Progenitor cell of endocrine pancreas (in vitro differentiated cells): ENCODE measurements at places on chromosomes 2 and 18. TPM values are rescaled to one million over a fixed set of nuclear protein-coding genes. Genes with fewer than 3 reads are reported as not detected.

ATP6V1C2 gene
- total RNA-seq, result 0.19 and 0.36 TPM in 2 replicates

MMADHC gene
- total RNA-seq, result 80.0 and 83.9 TPM in 2 replicates

- peak; percentile 6 for DNase-seq
- H3K27me3 ChIP-seq, result peaks cover 3% of the 10 kb centered on the region
- no peak overlapping the region for H3K4me3 ChIP-seq
- no peak overlapping the region for H3K27ac ChIP-seq
- no peaks in the 10 kb centered on the region for H3K36me3 ChIP-seq
Measured at GRCh38 chr2:72028996-72029395, 118.7 kb downstream of the CYP26B1 start.

LYPD1 gene
- total RNA-seq, result 7.1 and 13.8 TPM in 2 replicates

SH3RF3 gene
- 1.3 and 1.7 TPM in 2 replicates for total RNA-seq

- H3K36me3 ChIP-seq, result no peaks in the 10 kb centered on the region
- DNase-seq, result no peak
- H3K4me1 ChIP-seq, result peaks cover 11% of the 10 kb centered on the region
- H3K27me3 ChIP-seq, result no peaks in the 10 kb centered on the region
Measured at GRCh38 chr2:49043405-49043982, 110.8 kb downstream of the FSHR start.

TDRD15 gene
- total RNA-seq, result 0.04 TPM in 1 of 2 replicates, not detected in the other

KCNF1 gene
- 0.55 and 0.71 TPM in 2 replicates for total RNA-seq

DNA sequence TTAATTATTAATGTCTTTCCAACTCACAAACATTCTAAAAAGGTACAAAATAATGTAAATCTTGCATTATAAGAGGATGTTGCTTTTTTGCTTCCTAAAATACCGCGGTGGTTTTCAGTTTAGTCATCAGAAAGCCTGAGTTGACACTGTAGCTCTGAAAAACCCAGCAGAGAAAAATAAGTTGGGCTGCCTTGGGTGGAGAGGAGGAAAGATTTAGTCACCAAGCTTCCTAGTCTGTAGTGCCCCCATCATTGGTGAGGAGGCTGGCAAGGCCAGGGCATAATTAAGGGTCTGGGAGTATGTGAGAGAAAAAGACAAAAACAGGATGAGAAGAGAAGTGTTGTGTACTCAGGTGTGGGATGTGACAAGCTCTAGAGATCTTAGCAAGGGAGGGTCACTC, 5.7 kb downstream of the PTPRM start:
- no peak overlapping the region for H3K27ac ChIP-seq
- H3K4me3 ChIP-seq, result no peak overlapping the region
- DNase-seq, result no peak

GPR17 gene
- not detected in 2 replicates for total RNA-seq

DNA sequence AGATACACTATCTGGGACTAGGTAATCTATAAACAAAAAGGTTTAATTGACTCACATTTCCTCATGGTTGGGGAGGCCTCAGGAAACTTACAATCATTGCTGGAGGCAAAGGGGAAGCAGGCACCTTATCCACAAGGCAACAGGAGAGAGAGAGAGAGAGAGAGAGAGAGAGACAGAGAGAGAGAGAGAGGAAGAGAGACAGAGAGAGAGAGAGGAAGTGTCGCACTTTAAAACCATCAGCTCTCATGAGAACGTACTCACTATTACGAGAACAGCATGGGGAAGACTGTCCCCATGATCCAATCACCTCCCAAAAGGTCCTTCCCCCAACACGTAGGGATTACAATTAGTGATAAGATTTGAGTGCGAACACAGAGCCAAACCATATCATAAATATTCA, 253.5 kb upstream of the TRIB2 start:
- H3K27ac ChIP-seq, result no peak overlapping the region
- no peak for DNase-seq
- H3K36me3 ChIP-seq, result no peaks in the 10 kb centered on the region
- H3K4me1 ChIP-seq, result no peaks in the 10 kb centered on the region
- H3K27me3 ChIP-seq, result peaks cover 6% of the 10 kb centered on the region
- H3K4me3 ChIP-seq, result no peak overlapping the region

DNA sequence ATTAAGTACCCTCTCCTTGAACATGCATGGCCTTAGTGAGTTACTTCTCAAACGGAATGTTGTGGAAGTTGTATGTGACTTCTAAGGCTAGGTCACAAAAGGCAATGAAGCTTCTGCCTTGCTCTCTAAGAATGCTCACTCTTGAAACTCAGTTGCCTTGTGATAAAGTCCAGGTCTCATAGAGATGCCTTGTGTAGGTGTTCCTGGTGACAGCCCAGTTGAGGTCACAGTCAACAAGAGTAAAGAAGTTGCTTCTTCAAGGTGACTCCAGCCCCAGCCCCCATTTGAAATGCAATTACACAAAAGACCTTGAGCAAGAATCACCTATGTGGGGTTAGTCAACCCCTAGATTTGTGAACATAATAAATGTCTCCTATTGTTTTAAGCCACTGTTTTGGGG, 35.6 kb downstream of the PTPN2 start:
- H3K4me3 ChIP-seq, result no peak overlapping the region
- H3K27me3 ChIP-seq, result no peaks in the 10 kb centered on the region
- no peak for DNase-seq
- no peak overlapping the region for H3K27ac ChIP-seq
- H3K4me1 ChIP-seq, result no peaks in the 10 kb centered on the region
- H3K36me3 ChIP-seq, result peaks cover 8% of the 10 kb centered on the region

- peaks cover 5% of the 10 kb centered on the region for H3K4me1 ChIP-seq
- no peak overlapping the region for H3K4me3 ChIP-seq
- H3K36me3 ChIP-seq, result no peaks in the 10 kb centered on the region
Measured at GRCh38 chr2:191574232-191574631, 103.7 kb upstream of the NABP1 start.

GRCh38 chr18:23114911-23115310, 20.4 kb upstream of the CABLES1 start:
- H3K27me3 ChIP-seq, result peaks cover 3% of the 10 kb centered on the region
- H3K4me1 ChIP-seq, result peaks cover 15% of the 10 kb centered on the region
- no peak for DNase-seq
- H3K36me3 ChIP-seq, result no peaks in the 10 kb centered on the region

DNA sequence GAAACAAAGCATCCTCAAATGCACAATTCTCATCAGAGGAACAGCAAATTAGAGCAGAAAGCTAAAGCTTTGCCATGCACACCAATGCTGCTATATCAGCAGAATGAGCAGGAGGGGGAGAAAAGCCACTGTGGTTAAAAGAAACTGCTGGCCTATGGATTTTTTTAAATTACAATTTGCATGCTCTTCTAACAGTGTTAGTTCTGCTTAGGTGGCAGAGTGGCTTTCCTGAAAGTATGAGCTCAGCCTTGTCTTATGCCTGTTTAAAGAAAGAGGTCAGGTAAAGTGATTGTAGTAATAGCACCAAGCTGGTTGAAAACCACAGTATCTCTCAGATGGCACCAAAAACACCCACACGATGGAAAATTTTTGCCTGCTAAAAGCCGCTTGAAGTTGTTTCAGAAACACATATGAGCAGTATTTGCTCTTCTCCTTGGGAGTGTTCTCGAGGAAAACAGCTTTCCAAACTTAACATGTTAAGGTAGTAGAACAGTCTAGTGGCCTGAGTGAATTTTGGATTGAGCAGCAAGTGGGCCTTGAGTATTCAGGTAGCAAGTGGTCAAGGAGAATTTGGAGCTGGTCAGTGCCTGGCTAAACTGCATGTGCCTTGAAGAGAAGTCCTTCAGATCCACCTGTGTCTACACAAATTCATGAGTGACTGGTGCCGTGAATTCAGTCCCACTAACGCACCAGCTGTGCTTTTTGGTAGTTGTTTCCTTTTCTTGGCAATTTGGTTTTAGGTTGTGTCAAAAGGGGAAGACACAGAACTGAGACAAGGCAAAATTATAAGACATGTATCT, 19.6 kb upstream of the NDUFV2 start:
- H3K36me3 ChIP-seq, result no peaks in the 10 kb centered on the region
- no peak overlapping the region for H3K27ac ChIP-seq
- no peaks in the 10 kb centered on the region for H3K4me1 ChIP-seq
- no peaks in the 10 kb centered on the region for H3K27me3 ChIP-seq

GRCh38 chr18:8996771-8997432, 105.6 kb upstream of the NDUFV2 start:
- no peak overlapping the region for H3K4me3 ChIP-seq
- H3K36me3 ChIP-seq, result no peaks in the 10 kb centered on the region
- no peak for DNase-seq

DNA sequence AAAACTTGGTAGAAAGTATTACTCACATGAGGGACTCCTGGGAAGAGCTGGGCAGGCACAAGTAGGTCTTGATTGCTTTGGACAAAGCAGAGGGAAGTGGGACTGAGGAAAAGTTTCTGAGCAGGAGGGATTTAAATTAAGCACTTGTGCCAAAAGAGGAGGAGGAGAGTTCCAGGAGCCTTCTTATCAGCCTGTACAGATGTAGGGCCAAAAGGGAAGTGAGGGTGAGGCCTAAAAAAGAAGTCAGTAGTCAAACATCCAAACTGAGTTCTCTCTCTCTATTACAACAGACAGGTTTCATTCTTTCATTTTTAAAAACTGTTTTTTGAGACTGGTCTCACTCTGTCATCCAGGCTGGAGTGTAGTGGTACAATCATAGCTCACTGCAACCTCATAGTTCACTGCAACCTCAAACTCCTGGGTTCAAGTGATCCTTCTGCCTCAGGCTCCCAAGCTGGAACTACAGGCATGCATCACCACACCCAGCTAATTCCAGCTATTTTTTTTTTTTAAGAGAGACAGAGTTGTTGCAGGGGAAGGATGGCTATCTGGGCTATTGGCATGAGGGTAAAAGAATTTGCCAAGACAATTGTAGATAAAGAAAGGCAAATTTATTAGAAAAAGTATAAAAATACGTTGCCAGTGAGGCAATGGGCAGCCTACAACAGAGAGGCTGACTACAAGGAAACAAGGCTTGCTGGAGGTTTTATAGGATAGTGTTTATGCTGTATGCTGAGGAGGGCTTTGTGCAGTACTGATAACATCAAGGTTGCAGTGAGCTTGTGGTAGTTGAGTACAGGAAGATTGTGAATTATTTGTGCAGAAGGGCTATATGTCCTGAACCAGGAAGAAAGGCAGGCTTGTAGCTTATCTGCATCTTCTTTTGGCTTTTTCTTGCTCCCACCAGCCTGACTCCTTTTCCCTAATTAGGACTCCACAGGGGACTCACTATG, 29.0 kb downstream of the CFAP210 start:
- peaks cover 6% of the 10 kb centered on the region for H3K4me1 ChIP-seq
- DNase-seq, result no peak
- H3K4me3 ChIP-seq, result no peak overlapping the region
- peaks cover 4% of the 10 kb centered on the region for H3K36me3 ChIP-seq

NEB gene
- total RNA-seq, result 1.5 and 1.6 TPM in 2 replicates

- peak overlapping the region; percentile 47 for H3K27ac ChIP-seq
- peaks cover 6% of the 10 kb centered on the region for H3K27me3 ChIP-seq
- H3K36me3 ChIP-seq, result no peaks in the 10 kb centered on the region
Measured at GRCh38 chr2:42906557-42907411, 114.4 kb upstream of the HAAO start.

DNA sequence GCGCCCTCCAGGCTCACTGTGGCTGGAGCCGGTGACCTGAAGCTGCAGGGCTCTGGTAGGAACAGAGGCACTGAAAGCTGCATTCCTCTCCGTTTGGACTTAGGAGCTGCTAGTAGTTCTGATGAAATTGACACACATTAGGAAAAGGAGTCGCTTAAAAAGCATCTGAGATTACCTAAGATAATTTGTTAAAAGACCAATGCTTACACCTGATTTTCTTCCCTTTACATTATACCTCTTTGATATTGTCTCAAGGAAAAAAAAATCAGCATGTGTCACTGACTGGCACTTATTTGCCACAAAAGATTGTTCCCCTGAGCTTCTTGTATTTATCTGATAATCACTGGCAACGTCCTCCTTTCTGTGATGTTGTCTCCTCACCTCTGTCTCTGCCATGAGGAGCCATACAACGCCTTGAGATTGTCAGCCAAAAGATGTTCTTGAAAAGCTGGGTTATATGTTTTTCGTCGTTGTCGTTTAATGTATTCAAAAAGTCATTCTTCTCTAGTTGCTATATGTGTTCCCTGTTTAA, 618 bp upstream of the CHN1 start:
- peak overlapping the region; percentile 90 for H3K27ac ChIP-seq
- no peaks in the 10 kb centered on the region for H3K36me3 ChIP-seq
- no peak for DNase-seq
- peak overlapping the region; percentile 83 for H3K4me3 ChIP-seq
- H3K4me1 ChIP-seq, result peaks cover 30% of the 10 kb centered on the region
- peaks cover 7% of the 10 kb centered on the region for H3K27me3 ChIP-seq

DNA sequence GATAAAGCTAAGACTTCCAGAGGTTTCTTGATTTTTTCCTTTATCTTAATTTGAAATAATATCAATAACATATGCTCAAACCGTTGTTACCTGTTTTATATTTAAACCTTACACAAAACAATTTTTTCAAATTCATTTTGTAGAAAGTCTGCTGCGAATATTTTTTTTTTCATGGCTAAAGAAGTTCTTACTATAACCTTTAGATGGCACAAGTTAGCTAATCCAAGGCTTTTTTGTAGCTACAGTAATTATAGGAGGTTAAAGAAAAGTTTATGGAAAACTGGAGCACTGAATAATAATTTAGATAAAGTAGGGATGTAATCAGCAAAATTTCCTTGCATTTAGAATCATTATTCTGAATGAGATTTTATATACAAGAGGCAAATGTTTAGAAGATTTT, 78.0 kb upstream of the PNPT1 start:
- peaks cover 8% of the 10 kb centered on the region for H3K4me1 ChIP-seq
- peaks cover 6% of the 10 kb centered on the region for H3K36me3 ChIP-seq
- H3K4me3 ChIP-seq, result no peak overlapping the region
- no peak for DNase-seq
- no peak overlapping the region for H3K27ac ChIP-seq
- H3K27me3 ChIP-seq, result no peaks in the 10 kb centered on the region

- H3K4me3 ChIP-seq, result no peak overlapping the region
- H3K4me1 ChIP-seq, result peaks cover 22% of the 10 kb centered on the region
- DNase-seq, result no peak
Measured at GRCh38 chr18:25345081-25345866, 6.7 kb downstream of the ZNF521 start.

DNA sequence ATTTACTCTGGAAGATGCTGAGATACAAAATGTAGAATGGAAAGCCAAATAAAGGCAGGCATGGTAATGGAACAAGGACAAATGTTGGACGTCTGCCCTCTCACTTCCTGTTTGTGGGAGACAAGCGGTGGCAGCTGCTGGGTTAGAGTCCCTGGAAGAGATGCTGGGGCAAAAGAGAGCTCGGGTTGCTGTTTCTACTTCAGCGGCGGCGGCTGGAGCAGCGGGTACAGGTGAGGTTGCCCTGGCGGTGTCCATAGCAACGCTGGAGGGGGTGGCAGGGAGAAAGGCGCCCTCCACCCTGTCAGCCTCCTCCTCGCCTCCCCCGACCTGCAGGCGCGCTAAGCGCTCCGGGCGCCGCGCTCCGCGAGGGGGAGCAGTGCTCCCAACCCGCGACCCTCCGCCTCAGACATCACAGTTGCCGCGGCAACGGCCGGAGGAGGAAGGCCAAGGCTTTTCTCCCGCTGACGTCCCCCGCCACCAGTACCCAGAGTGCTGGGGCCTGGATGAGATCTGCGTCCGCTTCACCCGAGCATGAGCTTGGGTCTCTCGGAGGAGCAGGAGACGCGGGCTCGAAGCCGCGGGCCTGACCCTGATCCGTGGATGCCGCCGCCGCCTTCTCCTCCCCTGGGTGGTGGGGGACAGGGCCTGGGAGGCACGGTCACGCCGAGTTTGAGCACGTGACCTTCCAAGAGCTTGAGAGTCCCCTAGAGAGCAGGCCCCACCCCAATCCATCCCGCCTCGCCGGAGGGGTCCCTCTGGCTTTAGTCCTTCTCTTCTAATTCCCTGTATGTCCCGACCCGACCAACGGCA, 65.6 kb downstream of the NOL4 start:
- H3K36me3 ChIP-seq, result no peaks in the 10 kb centered on the region
- peak; percentile 63 for DNase-seq
- H3K4me3 ChIP-seq, result peak overlapping the region; percentile 68
- H3K4me1 ChIP-seq, result peaks cover 4% of the 10 kb centered on the region
- peaks cover 37% of the 10 kb centered on the region for H3K27me3 ChIP-seq
